HEK293T (cell line): ENCODE measurements at places on chromosomes 4 and X.

GRCh38 chr4:151865744-151866591 is 105.2 kb upstream of the GATB start:
- no peak for DNase-seq

GRCh38 chrX:101416691-101417090 is 8.7 kb downstream of the HNRNPH2 start:
- no peak for DNase-seq

DNA sequence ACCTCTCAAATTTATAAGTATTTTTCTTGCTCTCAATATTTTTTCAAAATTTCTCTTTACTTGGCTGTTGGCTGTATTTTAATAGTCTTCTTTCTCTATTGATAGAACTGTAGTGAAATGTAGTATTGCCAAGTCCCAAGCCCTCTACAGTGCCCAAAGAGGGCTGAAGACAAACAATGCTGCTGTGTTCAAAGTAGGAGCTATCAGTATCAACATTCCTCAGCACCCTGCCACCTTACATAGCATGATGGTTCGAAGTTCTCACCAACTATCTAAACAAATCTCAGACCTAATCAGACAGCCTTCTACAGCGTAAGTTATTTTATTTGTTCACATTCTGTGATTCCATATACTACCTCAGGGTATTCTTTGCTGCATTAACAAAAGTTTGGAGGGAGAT is 99.1 kb upstream of the ADAD1 start:
- DNase-seq = no peak

GRCh38 chrX:44675362-44676024 is 132.8 kb upstream of the FUNDC1 start:
- peak; percentile 56 for DNase-seq

DNA sequence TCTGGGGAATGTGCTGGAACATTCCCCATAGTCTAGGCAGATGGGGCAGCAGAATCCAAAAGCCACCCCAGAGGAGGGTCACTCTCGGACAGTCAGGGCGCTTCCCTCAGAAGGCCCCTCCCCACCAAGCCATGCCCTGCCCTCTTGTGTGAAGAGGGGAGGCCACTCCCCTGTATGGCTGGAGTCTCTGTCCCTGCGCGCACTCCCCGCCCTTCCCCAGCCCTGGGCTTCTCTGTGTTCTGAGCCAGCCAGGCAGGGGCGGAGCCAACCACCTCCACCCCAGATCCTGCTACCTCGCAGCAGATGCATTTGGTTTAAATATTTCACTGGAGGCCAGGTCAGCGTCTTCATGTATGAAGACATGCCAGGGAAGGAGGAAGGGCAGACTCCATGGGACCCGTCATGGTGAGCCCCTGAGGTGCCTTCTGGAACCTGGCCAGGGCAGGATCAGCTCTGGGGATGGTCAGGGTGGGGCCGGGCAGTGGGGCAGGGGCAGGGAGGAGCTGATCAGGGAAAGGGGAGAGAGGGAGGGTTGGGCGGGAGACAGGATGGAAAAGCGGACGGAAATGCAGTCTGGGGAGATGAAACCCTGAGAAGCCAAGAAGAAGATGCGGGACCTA is 107.3 kb downstream of the ADRA2C start:
- DNase-seq = no peak

DNA sequence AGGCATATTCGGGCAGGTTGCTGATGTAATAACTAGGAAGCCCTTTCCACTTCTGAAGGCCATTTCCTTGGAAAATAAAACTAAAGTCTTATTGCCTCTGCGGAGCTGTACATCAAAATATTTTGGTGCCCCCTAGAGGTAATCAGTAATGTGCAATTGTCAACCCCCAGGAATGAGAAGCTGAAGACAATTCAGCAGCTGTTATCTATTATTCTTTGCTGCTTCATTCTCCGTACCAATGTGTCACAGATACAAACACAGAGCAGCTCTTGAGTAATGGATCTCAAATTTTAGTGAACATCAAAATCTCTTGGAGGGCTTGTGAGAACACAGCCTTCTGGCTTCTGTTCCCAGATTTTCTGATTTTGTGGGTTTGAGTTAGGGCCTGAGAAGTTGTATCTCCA is 3.5 kb upstream of the SLIT2 start:
- DNase-seq = peak; percentile 30

- no peak for DNase-seq
Measured at GRCh38 chr4:8837181-8837841, 34.3 kb downstream of the HMX1 start.

DNA sequence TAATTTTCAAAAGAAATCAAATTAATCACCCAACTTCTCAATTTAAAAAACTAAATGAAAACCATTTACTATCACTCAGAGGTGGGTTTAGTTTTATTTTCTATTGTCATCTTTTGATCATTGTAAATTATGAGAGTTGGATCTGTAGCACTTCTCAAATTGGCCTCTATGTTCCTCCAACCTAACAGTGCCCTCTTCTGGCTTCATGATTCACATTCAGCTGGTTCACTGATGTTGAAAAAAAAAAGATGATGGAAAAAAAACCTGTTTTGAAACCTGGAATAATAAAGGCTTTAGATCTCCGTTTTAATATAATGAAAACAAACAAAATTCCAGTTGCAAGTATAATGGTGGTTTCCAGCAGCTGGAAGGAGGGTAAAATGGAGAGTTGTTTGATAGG is 2.4 kb upstream of the NBDY start:
- peak; percentile 34 for DNase-seq

GRCh38 chr4:108651014-108651791 is 804 bp downstream of the OSTC start:
- peak; percentile 34 for DNase-seq
